ENCODE measurements at places on chromosomes 3 and 15.

DNA sequence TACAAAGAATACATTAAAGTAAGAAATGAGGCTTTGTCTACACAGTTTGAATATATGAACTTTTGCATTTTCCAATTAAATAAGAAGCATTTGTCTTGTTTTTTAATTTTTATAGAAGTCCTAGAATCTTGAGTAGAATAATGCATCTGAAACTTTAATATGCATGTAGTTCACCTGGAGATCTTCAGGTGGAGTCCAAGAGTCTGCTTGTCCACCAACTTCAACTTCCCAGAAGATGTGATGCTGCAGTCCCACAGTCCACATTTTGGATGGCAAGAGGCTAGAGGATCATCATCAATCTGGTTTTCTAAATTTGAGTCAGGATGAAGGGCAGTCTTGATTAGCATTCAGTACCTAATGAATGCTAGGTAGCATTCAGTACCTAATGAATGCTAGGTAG, 357.6 kb upstream of the SOX2 start:
- no peak for DNase-seq

- DNase-seq: no peak
Observed at GRCh38 chr3:18024715-18025114, 282.3 kb upstream of the TBC1D5 start.

DNA sequence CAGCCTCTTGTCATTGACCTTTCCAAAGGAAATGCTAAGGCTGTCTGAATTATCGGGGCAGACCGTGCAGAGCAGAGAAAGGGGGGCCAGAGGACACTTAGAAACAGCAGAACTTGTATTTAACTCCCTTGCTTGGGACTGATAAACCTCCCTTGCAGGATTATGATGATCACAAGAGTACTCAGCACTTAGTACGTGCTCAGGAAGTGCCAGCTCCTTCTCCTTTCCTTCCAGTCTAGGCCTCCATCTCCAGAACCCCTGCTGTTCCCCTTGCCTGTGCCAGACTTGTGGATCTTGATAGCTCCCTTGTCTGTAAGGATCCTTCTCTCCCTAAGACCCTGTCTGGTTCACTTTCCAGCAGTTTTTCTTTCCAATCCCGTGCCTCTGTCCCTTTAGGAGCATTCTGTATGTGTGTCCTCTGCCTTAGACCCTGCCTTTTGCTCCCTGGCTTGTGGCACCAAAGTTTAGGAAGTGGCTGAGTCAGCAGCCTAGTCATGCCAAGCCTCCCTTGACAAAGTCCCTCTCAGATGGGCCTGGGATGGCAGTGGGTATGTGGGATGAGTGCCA, 747 bp downstream of the SORD start:
- peak; percentile 5 for DNase-seq

DNA sequence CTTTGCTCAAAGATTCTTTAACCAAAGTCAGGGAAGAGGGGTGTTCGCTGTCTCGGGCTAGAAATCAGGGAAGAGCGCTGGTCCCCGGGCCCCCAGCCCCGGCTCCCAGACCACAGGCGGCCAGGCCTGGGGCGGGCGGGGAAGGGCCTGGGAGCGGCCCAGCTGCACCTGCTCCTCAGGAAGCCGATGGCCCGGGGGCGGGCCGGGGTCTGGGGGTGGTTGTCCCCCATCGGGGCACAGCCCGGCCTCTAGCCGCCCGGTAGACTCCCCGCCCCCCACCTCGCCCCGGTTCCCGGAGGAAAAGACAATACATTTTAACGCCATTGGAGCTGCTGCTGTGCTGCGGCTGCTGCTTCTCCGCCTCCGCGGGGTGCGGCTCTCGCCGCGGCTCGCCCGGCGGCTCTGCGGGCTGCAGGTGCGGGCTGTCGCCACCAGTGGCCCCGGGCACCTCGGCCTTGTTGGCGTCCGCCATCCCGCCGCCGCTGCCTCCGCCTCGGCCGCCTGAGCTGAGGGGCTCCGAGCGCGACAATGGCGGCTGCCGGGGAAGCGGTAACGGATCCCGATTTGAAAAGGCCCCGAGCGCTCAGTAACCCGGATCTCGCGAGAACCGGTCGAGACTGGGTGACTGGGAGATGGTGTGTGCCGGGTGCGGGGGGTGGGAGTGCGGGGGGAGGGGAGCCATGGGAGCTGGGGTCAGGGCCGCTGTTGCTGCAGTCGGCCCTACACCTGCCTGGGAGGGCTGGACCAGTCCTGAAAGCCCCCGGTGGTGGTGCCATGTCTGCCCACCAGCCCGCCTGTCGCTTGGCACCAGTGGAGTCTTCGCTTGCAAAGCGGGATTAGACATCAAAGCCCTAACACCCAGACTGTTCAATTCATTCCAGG, at the start of gene MYEF2:
TSS of gene MYEF2 (minus strand) at position 530 of the 882 bp plus-strand sequence. CDS start at position 472, 58 bp downstream.
- peak; percentile 62 for DNase-seq

GRCh38 chr3:54994111-54994513, 66.3 kb upstream of the LRTM1 start:
- no peak for DNase-seq

- DNase-seq: no peak
Observed at GRCh38 chr3:115859002-115859807, 235.9 kb downstream of the GAP43 start.

DNA sequence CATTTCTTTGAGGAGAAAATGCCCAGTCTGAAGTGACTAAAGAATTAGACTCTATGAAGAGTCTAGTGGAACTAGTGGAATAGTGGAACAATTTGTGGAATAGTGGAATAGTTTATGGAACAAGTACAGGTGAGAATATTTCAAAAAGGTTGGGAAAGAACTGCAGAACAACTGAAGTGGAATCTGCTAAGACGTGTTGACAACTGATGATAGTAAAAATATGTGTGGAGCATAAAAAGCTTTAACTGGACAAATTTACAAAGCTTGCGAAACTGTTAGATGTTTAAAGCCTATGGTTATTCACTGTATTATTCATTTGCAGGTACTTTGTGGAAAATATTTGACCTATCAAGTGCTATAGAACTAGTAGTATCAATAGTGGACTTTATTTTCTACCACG, 164.5 kb downstream of the ADAMTS9 start:
- DNase-seq: no peak

GRCh38 chr3:138642927-138643253, 34.3 kb downstream of the FAIM start:
- DNase-seq: no peak
